ENCODE measurements at places on chromosomes 16 and 17.

DNA sequence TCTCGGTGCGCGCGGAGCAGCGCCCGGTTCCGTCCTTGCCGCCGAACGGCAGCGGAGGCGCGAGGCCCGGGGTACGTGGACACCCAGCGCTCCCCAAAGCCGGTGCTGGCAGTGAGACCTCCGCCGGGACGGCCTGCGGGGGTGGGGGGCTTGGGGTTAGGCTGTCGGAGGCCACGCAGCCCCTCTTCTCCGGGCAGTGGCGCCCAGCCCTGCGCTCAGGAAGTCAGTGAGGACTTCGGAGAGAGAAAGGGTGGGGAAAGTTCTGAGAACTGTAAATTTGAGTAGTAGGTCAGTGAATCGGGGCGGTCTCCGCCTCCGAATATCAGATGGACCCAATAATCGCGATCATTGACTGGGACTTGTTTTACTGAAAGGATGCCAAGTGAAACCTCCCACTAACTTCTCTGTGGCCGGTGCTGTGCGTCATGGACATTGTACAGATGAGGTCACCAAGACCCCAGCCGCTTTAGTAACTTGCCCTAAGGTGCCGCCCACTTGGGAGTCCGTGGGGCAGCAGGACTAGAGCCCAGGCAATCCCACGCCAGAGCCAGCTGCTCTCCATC, 468 bp downstream of the IL4R start:
- peak overlapping the region; percentile 99 for H3K4me3 ChIP-seq
- H3K4me1 ChIP-seq = peaks cover 50% of the 10 kb centered on the region
- DNase-seq = peak; percentile 58
- peaks cover 33% of the 10 kb centered on the region for H3K36me3 ChIP-seq
- H3K27me3 ChIP-seq = no peaks in the 10 kb centered on the region
- peak overlapping the region; percentile 96 for H3K27ac ChIP-seq

GRCh38 chr17:16243385-16243784, 26.4 kb downstream of the PIGL start:
- H3K4me1 ChIP-seq = no peaks in the 10 kb centered on the region
- H3K36me3 ChIP-seq = peaks cover 4% of the 10 kb centered on the region
- no peaks in the 10 kb centered on the region for H3K27me3 ChIP-seq
- H3K27ac ChIP-seq = no peak overlapping the region
- no peak for DNase-seq

DNA sequence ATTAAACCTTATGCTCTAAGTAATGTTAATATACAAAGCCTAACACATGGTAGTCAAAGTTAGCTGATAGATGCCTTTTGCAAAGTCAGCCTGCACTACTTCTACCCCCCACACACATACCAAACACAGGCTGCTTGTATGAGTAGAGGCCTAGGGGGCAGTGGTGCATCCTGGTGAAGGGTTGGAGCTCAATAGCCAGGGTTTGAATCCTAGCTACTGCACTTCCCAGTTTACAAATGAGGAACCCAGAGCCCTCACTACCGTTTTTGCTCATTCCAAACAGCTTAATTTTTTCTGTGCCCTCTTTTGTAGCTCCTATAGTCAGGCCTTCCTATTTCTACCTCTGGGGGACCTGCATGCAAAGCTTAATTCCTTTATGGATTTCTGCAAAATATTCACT, 18.9 kb upstream of the HYDIN start:
- H3K4me3 ChIP-seq = no peak overlapping the region
- H3K4me1 ChIP-seq = peaks cover under 1% of the 10 kb centered on the region
- no peak for DNase-seq
- H3K36me3 ChIP-seq = no peaks in the 10 kb centered on the region

DNA sequence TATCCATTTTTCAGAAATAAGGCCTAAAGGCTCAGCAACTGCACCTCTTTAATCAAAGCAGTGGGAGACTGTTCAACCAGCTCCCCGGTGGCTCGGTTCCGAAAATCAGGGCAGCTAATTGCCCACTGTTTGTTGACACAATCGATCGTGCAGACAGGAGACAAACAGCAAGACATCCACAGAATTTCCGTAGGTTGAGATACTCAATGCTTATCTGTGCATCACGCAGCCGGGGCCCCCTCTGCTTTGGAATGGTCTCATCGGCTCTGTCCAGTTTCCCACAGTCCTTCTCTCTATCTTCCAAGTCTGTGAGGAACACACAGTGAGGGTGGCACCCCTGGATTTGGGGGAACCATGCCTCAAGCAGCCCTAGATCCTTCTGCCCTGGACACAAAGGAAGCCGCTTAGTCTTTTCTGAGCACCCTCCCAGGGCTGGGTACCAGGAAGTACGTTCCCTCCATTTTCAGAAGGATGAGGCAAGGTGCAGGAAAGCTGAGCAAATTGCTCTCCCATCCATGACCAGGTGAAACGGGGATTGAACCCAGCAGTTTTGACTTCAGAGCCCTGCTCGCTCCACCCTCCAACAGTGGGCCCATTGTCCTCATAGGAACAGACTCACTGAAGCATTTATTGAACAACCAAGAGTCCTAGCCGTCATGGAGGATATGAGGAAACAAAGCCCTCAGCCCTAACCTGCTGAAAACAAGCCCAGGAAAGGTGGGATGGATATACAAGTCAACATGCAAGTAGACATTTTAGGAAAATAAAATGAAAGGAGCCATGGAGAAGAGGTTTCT, 70.7 kb downstream of the C16orf95 start:
- no peak overlapping the region for H3K27ac ChIP-seq
- no peak for DNase-seq
- H3K4me3 ChIP-seq = no peak overlapping the region
- H3K36me3 ChIP-seq = no peaks in the 10 kb centered on the region
- no peaks in the 10 kb centered on the region for H3K27me3 ChIP-seq
- no peaks in the 10 kb centered on the region for H3K4me1 ChIP-seq

GRCh38 chr17:41642252-41643156, 18.1 kb upstream of the KRT17 start:
- no peaks in the 10 kb centered on the region for H3K4me1 ChIP-seq
- H3K27ac ChIP-seq = no peak overlapping the region
- DNase-seq = no peak
- H3K27me3 ChIP-seq = peaks cover 13% of the 10 kb centered on the region

DNA sequence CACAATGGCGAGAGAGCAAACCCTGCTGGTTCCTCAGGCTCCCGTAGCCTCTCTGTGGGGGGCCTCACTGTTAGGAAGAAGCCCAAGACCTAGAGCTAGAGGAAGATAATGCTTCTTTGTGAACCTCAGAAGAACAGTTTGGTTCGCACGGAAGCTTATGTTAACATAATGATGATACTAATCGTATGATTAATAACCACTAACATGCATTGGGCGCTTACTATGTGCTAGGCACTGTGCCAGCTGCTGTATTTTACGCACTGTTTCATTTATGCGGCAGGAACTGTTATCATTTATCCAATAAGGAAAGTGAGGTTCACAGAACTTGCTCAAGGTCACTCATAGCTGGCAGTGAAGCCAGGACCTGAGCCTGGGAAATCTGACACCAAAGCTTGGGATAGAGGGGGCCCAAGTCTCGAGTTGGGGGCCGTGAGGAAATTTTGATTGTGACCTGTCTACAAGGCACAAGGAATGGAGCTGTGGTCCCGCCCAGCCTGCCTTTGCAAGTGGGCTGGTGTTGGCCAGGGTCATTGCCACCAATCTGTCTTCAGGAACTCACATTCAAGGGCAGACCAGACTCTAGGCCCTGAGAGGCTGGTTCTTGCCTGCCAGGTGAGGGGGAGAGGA, 6.8 kb downstream of the PRCD start:
- DNase-seq = no peak
- no peak overlapping the region for H3K4me3 ChIP-seq
- H3K36me3 ChIP-seq = no peaks in the 10 kb centered on the region
- peaks cover 24% of the 10 kb centered on the region for H3K27me3 ChIP-seq
- H3K4me1 ChIP-seq = no peaks in the 10 kb centered on the region

DNA sequence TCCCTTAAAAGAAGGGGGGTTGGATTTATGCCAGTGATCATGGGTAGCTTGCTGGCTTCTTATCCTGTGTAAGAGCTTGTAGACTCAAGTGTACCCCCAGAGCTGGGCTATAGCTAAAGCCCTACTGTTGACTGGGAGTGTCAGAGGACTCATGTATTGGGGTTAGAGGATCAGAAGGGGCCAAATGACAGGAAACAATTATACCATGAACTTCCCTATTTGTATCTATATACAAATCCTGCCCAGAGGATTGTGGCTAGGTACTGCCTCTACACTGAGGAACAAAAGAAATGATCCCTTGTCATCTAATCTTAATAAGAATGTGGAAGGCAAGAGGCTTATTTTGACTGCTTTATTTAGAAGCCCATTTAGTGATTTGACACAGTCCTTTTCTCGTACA, 14.3 kb downstream of the ZP2 start:
- no peak overlapping the region for H3K4me3 ChIP-seq
- H3K4me1 ChIP-seq = peaks cover 7% of the 10 kb centered on the region
- no peak overlapping the region for H3K27ac ChIP-seq
- no peaks in the 10 kb centered on the region for H3K36me3 ChIP-seq
- peaks cover 36% of the 10 kb centered on the region for H3K27me3 ChIP-seq

- no peak for DNase-seq
- H3K4me1 ChIP-seq = no peaks in the 10 kb centered on the region
- no peaks in the 10 kb centered on the region for H3K27me3 ChIP-seq
- no peak overlapping the region for H3K27ac ChIP-seq
These were observed 666.2 kb downstream of the TOX3 start for GRCh38 chr16:51880776-51881175.

DNA sequence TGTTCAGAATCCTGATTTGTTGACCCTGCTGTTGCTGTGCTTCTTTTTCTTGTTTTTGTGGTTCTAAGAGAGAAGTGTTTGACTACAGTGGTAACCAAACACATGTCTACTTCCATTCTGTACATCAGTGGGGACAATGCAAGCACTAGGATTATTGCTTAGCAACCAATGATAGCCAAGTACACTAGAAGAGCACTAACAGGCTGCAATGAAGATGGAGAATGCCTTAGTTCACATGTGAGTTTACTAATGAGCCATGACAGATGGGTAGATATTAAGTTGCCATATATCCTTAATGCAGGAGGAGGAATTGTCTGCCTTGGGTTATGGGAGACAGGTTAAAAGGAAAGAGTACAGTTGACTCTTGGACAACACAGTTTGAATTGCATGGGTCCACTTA, 8.3 kb downstream of the EFCAB5 start:
- H3K4me1 ChIP-seq = peaks cover 23% of the 10 kb centered on the region
- no peak overlapping the region for H3K4me3 ChIP-seq
- DNase-seq = no peak
- no peak overlapping the region for H3K27ac ChIP-seq
- no peaks in the 10 kb centered on the region for H3K27me3 ChIP-seq
- H3K36me3 ChIP-seq = peaks cover 14% of the 10 kb centered on the region

- H3K4me3 ChIP-seq = no peak overlapping the region
- DNase-seq = no peak
These were observed 5.3 kb upstream of the DPEP1 start for GRCh38 chr16:89607937-89608740.

DNA sequence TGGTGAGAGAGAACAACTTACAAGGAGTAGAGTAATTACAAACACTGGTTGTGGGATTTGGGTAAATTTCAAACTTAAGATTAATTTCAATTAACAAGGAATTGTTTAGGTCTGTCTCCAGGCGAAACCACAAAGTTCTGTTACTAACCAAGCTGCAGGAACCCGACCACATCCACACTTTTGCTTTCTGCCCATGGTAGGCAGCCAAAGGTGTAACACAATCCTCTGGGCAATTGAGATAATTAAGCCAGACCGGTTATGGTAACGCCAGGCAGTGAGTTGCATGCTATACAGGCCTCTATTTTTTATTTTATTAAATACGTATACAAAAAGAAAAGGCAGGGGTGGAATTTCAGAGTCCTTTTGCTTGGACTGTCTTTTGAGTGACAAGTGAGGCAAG, 12.0 kb downstream of the KCNJ2 start:
- H3K27ac ChIP-seq = no peak overlapping the region
- H3K36me3 ChIP-seq = no peaks in the 10 kb centered on the region
- H3K27me3 ChIP-seq = peaks cover 5% of the 10 kb centered on the region
- H3K4me3 ChIP-seq = no peak overlapping the region
- no peak for DNase-seq
- no peaks in the 10 kb centered on the region for H3K4me1 ChIP-seq

GRCh38 chr17:53270936-53271335, 551.8 kb upstream of the KIF2B start:
- no peaks in the 10 kb centered on the region for H3K27me3 ChIP-seq
- H3K27ac ChIP-seq = no peak overlapping the region
- no peak for DNase-seq
- H3K4me1 ChIP-seq = no peaks in the 10 kb centered on the region
- H3K4me3 ChIP-seq = no peak overlapping the region

DNA sequence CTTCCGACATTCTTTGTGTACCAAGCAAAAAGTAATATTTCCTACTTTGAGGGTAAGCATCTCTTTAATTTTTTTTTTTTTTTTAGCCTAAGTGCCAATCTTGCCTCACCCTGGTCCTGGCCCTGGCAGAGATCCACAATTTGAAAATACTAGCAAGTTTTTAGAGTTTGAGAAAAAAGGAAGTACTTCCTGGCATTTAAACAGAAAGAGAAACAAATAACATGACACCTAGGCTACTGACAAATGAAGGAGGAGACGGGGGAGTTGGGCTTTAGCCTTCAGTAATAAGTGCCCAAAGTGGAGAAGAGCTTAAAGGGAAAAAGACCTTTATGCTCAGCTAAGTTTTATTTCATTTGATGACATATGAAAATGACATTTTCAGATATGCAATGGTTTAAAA, 92.8 kb downstream of the HS3ST3A1 start:
- DNase-seq = no peak
- no peaks in the 10 kb centered on the region for H3K27me3 ChIP-seq
- no peak overlapping the region for H3K27ac ChIP-seq
- no peaks in the 10 kb centered on the region for H3K4me1 ChIP-seq
- H3K36me3 ChIP-seq = no peaks in the 10 kb centered on the region

- H3K27me3 ChIP-seq = no peaks in the 10 kb centered on the region
- peak; percentile 17 for DNase-seq
- no peaks in the 10 kb centered on the region for H3K36me3 ChIP-seq
These were observed 148.9 kb upstream of the COX10 start for GRCh38 chr17:13920413-13920812.

DNA sequence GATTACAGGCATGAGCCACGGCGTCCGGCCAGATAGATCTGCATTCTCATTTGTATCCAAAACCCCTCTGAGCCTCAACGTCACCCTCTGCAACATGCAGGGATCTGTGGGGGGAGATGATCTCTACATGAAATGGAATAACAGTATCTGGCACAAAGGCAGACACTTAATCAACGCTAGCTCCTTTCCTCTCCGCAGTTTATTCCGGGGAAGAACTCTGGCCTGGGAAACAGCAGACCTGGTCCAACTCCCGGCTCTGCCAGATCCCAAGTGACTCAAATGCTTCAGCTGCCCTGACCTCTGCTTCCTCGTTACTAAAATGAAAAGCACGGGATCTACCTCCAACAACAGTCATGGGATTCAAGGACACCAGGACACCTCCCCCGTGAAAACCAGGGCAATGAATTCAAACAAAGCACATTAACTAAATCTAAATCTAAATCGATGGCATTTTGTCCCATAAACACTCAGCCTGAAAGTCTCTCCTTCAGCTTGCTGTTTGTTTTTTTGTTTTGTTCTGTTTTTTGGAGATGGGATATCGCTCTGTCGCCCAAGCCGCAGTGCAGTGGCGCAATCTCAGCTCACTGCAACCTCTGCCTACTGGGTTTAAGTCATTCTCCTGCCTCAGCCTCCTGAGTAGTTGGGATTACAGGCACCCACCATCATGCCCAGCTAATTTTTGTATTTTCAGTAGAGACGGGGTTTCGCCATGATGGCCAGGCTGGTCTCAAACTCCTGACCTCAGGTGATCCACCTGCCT, 78.2 kb downstream of the NXN start:
- no peaks in the 10 kb centered on the region for H3K36me3 ChIP-seq
- peaks cover 31% of the 10 kb centered on the region for H3K27me3 ChIP-seq
- H3K4me3 ChIP-seq = no peak overlapping the region
- peaks cover 2% of the 10 kb centered on the region for H3K4me1 ChIP-seq
- no peak for DNase-seq
- H3K27ac ChIP-seq = no peak overlapping the region
